Stimulated activated CD4-positive, alpha-beta T cell treated with anti-CD3 and anti-CD28 coated beads, Interleukin-15, amount 100 ng/mL, for 1 hour (primary cell): ENCODE measurements at places on chromosomes 4 and X.

GRCh38 chr4:78596111-78596742 lies 44.7 kb downstream of the ANXA3 start:
- no peak for DNase-seq

DNA sequence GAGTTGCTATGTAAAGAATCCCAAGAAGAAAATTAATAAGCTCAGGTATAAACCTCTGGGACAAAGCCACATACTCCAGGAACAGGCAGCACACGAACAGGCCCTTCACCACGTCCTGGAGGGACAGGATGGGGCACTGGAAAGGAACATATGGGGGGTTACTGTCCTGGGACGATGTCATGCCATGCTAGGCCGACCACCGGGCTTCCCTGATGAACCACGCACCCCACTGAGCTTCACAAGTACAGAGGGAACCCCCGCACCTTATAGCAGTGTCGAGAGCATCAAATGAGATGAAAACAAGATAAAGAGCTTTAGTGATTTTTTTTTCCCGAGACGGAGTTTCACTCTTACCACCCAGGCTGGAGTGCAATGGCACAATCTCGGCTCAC lies 19.1 kb downstream of the NOP14 start:
- DNase-seq, result no peak

DNA sequence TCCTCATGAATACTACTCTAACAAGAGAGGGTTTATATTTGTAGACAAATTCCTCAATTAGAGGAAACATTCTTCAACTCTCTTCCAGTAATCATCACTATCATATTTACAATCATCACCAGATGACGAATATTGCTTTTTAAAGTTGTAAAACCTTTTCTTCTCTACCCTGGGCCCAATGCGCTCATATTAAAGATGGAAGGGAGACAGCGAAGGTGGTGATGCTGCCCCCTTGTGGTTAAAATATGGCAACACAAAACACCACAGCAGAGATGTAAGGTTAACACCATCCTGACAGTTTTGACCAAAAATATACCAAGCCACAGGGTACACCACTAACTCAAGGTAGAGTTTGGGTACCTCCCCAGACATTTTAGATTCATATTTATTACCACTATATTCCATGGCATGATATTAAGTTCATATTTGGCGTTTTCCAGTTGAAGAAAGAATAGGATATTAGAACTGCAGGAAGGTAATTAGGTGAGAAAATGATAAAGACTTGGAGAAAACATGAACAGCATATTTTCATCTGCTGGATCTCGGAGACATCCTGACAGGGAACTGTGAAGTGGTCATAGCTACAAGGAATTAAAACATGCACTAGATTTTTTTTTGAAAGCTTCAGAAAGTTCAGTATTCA lies 72.8 kb downstream of the SLC9A7 start:
- DNase-seq, result no peak

DNA sequence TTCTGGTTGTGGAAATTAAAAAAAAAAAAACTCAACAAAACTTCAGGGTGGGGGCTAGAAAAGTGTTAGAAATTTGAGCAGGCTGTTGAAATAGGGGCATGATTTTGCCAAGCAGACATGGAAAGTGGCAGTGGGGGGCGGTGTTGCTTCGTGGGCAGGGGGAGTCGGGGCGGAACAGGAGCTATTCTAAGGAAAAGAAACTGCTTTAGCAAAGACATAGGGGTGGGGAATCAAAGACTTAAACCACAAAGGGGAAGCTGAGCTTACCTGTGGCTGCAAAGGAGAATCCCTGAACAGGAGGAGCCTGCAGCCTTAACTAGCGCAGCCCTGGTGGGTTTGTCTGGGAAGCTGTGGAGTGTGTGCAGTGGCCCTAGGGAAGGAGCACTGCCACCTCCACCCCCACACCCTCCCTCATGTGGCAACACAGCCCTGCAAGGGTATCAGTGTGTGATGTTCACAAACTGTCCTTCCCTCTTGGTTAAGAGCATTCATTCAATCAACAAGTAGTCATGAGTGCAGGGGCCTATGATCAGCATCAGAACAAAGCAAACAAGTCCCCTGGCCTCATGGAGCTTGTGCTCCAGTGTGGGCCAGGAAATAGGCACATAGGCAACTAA lies 20.5 kb downstream of the SEL1L3 start:
- no peak for DNase-seq
